ENCODE measurements at places on chromosomes 5 and 9. TPM values are rescaled to one million over a fixed set of nuclear protein-coding genes. Genes with fewer than 3 reads are reported as not detected.

The PCDH1 gene
- 5.4 TPM for total RNA-seq

The TMEM232 gene
- 0.22 TPM for total RNA-seq

The FBP2 gene
- not detected for total RNA-seq

The PAEP gene
- total RNA-seq: not detected

The TIMD4 gene
- total RNA-seq: not detected

The CHSY3 gene
- 0.02 TPM for total RNA-seq

The STPG3 gene
- total RNA-seq: not detected

The SLC9A3 gene
- 2.9 TPM for total RNA-seq

The ALDOB gene
- not detected for total RNA-seq

The CD274 gene
- 31.2 TPM for total RNA-seq

The UBE2QL1 gene
- 0.02 TPM for total RNA-seq

The PCDH12 gene
- total RNA-seq: not detected

The ZNF366 gene
- 0.96 TPM for total RNA-seq

The HMCN2 gene
- total RNA-seq: not detected

The TMEM252 gene
- total RNA-seq: not detected

The GMCL2 gene
- not detected for total RNA-seq

DNA sequence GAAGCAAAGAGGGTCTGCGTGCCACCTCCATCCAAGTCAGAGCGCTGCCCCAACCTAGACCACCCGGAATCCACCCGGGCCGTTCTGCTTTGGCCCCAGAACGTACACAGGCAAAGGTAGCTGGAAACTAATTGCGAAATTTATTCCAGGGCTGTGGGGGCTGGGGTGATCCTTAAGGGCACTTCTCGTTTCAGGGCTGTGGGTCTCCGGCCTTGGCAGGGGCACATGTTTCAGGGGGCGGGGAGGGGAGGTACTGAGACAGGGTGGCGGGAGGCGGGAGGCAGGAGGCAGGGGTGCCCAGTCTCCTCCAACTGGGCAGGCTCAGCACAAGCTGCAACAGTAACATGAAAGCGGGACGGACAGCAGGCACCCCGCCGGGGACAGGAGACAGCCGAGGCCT lies 26.1 kb downstream of the NR5A1 start:
- DNase-seq: no peak

DNA sequence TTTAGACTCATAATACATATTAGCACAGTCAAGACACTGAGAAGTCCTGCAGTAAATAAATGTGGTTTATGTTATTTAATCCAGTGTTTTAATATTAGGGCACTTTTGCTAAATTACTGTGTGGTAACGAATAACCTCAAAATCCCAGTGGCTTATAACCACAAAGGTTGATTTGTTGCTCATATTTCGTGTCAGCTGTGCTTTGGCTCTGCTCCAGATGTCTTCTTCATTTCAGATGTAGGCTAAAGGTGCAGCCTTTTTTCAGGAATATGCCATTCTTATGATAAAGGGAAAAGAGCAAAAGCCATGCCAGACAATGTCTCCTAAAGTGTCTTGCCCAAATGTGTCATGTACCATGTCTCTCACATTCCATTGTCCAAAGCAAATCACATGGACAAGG lies 144.8 kb downstream of the BRINP1 start:
- no peak for DNase-seq

DNA sequence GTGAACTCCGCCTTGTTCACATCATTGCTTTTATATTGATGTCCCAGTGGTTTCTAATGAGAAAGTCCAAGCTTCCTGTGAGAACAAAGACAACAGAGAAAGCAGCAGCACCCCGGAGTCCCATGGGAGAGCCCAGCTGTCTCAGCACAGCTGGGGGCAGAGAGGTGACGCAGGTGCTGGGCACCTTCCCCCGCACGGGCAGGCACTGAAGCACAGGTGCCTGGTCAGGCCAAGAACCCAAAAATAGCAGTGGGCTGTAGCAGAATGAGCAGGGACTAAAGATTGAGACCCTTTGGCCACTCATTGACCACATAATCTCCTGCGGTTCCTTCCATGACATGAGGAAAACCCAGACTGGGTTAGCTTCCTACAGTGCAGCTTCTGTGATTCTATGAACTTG lies 18.8 kb downstream of the SRD5A1 start:
- no peak for DNase-seq

DNA sequence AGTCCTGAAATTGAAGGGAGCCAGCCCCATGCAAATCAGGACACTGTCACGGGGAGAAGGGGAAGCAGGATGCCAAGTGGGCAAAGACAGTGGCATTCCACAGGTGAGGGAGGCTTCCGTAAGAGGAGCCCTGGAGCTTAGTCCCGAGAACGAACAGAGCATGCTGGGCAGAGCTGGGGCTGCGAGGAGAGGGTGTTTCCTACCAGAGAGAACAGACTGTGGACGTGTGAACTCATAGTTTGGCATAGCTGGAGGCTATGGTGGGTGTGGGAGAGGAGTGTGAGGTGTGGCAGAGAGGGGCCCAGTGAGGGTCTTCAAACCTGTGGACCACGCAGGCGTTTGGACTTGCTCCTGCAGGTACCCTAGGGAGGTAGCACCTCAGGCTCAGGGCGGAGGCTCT lies 102.8 kb upstream of the SMIM23 start:
- DNase-seq: no peak

DNA sequence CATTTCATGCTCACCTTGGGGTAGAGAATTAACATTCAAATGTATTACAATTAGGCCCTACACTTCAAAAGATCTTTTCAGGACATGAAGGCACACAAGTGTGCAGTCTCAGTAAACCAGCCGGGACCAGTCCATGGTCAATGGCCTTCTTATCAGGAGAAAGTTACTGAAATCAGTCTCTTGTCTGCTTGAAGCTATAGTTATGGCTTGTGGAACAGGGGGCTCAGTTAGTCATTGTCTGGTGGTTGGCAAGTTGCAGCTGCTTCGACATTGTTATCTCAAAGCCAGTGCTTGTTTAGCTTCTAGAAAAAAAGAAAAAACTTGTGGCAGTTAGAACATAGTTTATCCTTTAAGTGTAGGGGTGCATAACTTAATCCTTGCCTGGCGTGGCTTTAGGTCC lies 213.1 kb upstream of the ACO1 start:
- no peak for DNase-seq

DNA sequence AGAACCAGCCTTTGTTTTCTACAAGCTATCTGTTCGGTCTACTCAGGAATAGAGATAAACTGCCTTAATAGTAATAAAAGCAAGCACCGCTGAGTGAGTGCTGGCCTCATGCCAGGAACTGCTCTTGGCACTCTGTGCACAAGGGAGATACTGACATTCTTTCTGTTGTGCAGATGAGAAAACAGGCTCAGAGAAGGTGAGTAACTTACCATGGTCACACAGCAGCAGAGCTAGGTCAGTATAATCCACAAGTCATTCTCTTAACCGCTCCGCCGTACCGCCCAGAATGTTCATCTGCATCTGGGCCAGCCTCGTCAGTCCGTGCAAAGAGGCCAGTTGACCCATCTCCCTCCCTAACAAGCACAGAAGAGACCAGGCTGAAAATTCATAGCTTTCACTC lies 27.4 kb downstream of the QRFP start:
- no peak for DNase-seq

- DNase-seq: no peak
Measured at GRCh38 chr5:67187006-67187715, 9.4 kb downstream of the CD180 start.

DNA sequence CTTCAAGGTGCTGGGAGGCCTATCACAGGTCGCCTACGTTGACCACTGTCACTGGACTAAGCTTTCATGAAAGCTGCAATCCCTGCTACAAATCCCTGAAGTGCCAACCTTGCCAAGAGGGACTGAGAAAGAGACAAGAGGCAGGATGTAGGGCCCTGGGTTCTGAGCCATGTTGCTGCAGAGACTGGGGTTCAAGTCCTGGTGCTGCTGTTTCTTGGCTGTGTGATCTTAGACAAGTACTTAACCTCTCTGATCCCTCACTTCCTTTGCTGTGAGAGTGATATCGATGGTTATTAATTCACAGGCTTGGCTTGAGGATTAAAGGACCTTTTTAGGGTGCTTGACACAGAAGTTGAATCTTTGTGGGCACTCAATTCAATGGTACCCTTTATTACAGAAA lies 15.5 kb downstream of the CSF1R start:
- no peak for DNase-seq

DNA sequence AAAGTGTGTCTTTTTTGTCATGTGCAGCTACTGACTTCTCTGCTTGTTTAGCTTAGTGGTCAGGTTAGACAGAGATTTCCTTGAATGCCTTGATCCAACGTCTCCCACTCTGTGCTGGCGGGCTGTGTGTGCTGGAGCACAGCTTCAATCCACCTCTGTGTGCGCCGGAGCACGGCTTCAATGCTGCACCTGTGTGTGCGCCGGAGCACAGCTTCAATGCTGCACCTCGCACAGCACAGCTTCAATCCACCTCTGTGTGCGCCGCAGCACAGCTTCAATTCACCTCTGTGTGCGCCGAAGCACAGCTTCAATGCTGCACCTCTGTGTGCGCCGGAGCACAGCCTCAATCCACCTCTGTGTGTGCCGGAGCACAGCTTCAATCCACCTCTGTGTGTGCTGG lies 69.0 kb upstream of the PHYKPL start:
- no peak for DNase-seq

DNA sequence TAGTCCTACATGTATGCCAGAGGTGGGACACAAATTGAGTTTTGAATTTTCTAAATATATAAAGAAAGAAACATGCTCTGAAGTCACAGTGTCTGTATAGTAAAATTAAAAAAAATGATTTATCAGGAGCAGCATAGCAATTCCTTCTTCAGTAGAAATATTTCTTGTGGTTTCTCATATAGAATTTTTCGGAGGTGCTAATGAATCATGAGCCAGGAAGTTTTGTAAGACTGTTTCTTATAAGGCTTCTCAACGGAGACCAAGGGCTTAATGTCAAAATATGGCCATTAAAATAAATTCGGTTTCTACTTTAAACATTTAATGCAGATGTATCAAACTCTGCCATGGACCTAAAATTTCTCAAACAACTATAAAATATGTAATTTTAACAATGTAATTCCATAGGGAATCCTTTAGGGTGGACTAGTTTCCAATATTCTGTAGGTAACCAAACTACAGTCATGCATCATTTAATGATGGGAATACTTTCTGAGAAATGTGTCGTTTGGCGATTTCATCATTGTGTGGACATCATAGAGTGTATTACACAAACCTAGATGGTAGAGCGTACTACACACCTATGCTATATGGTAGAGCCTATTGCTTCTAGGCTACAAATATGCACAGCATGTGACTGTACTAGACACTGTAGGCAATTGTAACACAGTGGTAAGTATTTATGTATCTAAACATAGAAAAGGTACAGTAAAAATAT lies 66.3 kb downstream of the ANKRD55 start:
- no peak for DNase-seq

- DNase-seq: no peak
Measured at GRCh38 chr5:13609504-13609903, 335.0 kb downstream of the DNAH5 start.

Data from M059J (cell line).